GM12891 (cell line): ENCODE measurements at places on chromosomes 3 and 15.

DNA sequence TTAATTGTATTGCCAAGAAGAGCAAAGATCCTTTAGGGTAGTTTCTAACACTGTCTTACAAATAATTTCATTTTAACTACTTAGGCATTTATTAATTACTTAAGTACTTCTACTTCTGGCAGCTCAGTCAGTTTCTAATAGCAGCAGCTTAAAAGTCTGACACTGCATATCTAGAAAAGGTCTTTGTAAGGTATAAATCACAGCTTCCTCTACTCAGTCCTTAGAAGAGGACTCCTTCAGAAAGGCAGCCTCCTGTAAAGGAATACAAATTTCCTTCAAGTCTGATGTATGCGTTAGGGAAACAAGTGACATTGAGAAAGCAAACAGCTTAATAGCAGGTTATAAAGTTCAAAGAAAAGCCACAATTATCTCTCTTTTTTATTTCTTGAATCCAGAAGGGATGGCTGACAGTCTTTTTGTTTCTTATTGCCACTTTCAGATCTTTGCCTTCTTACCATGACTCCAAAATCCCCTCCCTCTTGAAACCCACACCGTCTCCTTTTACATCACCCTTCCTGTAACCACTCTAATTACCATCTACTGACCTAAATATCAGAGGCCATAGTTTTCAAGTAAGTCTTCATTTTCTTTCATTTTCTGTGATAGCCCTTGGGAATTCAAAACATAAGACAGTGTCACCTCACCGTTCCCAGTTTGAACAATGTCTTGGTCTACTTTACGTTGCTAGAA, 109.5 kb downstream of the CGGBP1 start:
- DNase-seq: no peak

DNA sequence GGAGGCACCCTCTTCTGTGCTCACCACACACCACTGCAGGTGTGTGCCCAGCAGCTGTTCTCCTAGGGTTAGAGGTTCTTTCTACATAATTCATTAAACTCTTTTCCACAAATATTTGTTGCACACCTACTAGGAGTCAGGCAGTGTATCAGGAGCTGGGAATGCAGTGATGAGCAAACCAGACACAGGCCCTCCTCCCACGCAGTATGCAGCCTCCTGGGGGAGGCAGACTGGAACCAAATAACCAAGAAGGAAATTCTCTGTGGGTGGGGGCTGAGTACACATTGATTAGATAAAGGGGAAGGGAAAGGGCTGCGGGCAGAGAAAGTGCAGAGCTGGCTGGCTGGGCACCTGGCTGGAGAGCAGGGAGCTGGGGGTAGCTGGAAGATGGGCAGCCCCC, 18.5 kb upstream of the C3orf22 start:
- DNase-seq: no peak

- DNase-seq: no peak
Measured at GRCh38 chr3:134375582-134376384, 1.5 kb upstream of the AMOTL2 start.

DNA sequence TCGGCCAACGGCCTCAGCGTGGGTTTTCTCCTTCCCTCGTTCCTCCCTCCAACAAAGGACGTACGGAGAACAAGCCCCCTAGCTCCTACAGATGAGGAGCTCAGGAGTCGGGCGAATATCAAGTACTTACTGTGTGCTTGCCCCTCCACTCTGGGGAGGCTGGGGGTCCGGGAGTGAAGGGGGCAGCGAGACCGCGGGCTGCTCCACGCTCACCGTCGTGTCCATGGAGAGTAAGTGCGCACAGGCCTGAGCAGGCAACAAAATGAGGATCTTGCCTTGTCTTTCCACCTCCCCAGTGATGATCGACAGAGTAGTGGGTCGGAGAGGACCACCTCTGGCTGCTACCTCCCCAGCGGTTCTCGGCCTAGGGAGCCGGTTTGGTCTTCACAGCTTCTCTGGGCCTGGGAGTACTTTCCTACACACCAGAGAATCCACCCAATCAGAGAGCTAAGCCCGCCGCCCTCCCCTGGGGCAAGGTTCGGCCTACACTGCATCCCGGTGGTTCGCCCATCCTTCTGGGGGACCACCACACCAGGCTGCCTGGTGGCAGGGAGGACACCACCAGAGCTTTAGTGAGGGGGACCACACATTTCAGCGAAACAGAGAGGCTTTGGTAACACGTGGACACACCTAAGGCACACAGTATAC, 603 bp upstream of the TRANK1 start:
- no peak for DNase-seq

GRCh38 chr3:149343951-149344350, 10.5 kb upstream of the TM4SF18 start:
- DNase-seq: no peak

- no peak for DNase-seq
Measured at GRCh38 chr3:155631323-155632019, 113.4 kb downstream of the PLCH1 start.

DNA sequence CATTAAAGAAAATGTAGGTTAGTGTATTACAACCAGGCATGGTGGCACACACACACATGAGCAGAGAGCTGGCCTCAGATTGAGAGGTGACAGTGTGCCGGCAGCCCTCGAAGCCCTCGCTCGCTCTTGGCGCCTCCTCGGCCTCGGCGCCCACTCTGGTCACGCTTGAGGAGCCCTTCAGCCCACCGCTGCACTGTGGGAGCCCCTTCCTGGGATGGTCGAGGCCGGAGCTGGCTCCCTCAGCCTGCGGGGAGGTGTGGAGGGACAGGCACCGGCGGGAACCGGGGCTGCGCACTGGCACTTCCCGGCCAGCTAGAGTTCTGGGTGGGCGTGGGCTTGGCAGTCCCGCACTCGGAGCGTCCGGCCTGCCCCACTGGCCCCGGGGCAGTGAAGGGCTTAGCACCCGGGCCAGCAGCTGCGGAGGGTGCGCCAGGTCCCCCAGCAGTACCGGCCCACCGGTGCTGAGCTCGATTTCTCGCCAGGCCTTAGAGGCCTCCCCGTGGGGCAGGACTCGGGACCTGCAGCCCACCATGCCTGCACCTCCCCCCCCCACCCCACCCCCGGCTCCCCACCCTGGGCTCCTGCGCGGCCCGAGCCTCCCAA, 80.4 kb upstream of the TMEM158 start:
- DNase-seq: no peak

DNA sequence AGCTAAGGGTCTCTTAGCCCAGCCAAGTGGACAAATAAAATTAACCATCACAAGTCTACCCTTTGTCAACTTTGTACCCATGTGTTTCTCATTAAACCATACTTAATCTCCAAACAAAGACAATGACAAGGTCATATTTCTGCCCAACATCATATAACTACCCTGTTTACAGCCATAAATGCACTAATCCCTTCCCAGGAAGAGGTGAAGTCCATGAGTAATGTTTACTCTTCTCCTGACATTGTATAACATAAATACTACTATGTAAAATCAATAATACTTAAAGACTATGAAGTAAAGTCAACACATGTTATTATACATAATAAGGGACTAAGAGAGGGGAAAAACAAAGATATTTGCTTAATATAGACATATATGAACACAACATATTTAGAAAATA, 38.5 kb upstream of the FAN1 start:
- DNase-seq: no peak

- no peak for DNase-seq
Measured at GRCh38 chr15:27094235-27094634, 123.3 kb downstream of the GABRG3 start.

DNA sequence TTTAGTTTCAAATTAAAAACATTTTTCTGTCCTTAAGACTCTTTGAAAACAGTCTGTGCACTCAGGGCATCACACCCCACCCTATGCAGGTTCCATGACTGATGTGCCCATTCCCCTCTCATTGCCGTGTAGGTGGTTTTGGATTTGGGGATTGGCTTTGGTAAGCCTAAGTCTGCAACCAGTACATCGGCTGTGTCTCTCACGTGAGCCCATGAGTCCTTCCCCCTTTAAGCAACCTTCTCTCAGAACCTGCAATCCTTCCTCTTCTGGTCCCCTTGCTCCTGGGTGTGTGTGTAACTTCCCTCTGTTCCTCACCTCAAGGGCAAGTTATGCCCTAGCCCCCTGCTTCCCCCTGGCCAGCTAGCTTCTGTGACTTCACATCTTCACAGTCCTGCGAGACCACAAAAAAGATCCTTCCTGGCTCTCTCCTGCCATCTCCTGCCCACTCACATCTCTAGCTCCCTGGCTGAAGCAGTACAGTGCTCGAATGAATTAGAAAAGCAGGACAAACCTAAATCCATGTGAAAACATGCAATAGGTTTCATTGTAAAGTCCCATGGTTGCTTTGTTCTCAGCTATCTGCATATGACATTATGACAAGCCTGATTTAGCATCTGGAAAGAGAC, 126.7 kb downstream of the UACA start:
- DNase-seq: no peak

- no peak for DNase-seq
Measured at GRCh38 chr3:179268400-179269051, 17.6 kb upstream of the KCNMB3 start.

- no peak for DNase-seq
Measured at GRCh38 chr3:27591312-27592210, 107.4 kb upstream of the SLC4A7 start.

GRCh38 chr3:112128843-112129727, 4.0 kb downstream of the GCSAM start:
- no peak for DNase-seq

DNA sequence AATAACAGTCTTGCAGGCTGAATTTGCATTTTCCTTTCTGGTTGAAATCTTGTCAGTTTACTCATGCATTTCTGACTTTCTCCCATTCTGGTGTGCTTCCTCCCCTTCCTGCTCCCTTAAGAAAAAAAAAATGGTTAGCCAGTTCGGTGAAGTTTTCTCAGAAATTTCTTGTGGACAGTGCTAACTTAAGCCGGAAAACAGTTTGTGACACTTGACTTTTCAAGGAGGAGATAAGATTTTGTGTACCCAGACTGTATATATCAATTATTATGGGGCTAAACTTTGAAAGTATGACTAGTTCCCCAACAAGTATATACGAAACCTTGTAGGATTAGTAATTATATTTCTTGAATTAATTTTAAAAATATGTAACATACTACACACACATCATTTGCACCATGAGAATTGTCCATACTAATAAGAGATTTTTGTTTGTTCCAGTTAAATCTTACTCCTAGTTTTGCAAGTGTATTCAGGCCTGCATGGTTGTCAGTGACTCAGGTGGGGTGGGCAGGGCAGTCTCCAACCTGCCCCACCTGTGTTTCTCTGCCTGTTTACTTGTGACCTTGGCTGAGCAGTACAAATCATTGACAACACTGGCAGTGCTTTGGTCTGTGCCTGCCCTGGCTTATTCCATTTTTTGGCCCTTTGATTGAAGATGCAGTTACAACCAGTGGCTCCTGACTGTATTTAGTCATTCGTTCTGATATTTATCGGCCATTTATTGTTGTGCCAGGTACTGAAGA, 19.1 kb downstream of the UBE2E1 start:
- DNase-seq: no peak

DNA sequence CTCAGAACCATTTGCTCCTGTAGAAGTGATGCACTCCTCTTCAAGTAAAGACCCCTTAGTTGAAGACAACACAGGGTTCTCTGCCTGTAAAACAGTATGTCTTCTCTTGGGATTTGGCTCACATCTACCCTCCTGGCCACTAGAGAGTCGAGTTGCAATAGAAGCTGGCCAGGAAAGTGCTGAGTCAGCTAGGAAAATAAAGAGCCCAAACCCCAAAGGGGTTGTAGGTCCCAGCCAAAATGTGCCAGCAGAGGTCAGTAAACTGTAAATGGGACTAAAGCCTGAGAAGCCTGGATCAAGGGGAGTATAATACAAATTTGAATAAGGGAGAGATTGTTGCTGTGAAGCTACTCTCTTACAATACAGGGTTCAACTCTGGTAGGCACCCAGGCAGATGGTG, 37.2 kb upstream of the THBS1 start:
- no peak for DNase-seq

- DNase-seq: no peak
Measured at GRCh38 chr15:82304778-82305090, 42.1 kb downstream of the SAXO2 start.

GRCh38 chr3:129182390-129183185, 1.1 kb downstream of the CNBP start:
- no peak for DNase-seq

GRCh38 chr15:55526559-55527036, 18.6 kb upstream of the DNAAF4 start:
- peak; percentile 25 for DNase-seq

DNA sequence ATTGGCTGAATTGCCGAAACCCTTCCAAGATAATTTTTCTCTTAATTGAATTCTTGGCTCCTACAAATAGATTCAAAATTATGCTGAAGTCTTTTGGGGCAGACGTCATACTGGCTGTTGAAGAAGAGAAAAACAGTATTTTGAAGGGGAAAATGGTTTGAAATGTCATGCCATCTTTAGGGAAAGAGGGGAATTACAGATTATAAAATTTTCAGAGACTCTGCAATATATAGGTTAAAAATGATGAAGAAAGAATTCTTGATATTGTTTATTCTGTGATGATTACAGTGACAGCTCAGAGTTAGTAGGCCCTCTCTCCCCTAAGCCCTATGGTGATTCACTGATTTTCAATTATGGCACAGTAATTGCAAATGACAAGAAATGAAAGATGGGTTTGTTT, 86.1 kb downstream of the CGNL1 start:
- DNase-seq: no peak

DNA sequence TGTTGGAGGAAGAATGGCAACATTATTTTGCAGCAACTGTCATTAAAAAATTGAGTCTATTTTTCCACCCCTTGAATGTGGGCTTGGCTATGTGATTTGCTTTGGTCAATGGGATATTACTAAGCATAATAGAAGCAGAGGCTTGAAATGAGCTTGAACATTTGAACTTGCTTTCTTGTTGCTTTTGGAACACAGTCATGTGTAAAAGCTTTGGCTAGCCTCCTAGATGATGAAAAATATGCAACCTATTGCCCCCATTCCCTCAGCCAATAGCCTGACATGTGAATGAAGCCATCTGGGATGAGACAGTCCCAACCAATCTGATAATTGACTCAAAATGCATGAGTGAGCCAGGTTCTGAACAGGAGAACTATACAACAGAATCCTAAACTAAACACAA, 78.4 kb downstream of the PLSCR2 start:
- no peak for DNase-seq

GRCh38 chr15:45304711-45305110, 52.7 kb downstream of the SLC28A2 start:
- no peak for DNase-seq

GRCh38 chr15:79006071-79006470, 61.2 kb upstream of the CTSH start:
- DNase-seq: no peak
